Astrocyte (in vitro differentiated cells and primary cell): ENCODE measurements at places on chromosomes 6 and 20.

- no peak for DNase-seq
These were observed 155.6 kb downstream of the DTNBP1 start for GRCh38 chr6:15507221-15507620.

- no peak for DNase-seq
These were observed 73.5 kb downstream of the ADTRP start for GRCh38 chr6:11705069-11705468.

GRCh38 chr20:47359530-47360296 lies 3.2 kb upstream of the ZMYND8 start:
- DNase-seq, result no peak

- DNase-seq, result no peak
These were observed 61.9 kb upstream of the PKIB start for GRCh38 chr6:122548281-122548680.

DNA sequence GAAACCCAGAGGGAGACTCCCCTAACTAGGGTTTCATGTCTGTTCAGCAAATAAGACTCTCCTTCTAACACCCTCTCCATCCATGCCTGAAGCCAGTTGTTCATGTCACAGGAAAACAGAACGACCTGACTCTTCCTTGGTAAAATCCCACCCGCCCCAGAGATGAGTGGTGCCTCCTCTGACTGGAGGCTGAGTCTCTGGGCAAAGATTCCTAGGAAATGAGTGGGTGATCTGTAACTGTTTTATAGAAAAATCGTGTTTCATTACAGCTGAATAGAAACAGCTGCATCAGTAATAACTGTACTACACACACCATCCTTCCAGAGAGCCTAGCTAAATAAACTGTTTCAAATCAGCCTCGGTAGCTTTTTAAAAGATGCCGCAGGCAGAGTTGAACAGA lies 37.4 kb upstream of the MRPS10 start:
- no peak for DNase-seq

DNA sequence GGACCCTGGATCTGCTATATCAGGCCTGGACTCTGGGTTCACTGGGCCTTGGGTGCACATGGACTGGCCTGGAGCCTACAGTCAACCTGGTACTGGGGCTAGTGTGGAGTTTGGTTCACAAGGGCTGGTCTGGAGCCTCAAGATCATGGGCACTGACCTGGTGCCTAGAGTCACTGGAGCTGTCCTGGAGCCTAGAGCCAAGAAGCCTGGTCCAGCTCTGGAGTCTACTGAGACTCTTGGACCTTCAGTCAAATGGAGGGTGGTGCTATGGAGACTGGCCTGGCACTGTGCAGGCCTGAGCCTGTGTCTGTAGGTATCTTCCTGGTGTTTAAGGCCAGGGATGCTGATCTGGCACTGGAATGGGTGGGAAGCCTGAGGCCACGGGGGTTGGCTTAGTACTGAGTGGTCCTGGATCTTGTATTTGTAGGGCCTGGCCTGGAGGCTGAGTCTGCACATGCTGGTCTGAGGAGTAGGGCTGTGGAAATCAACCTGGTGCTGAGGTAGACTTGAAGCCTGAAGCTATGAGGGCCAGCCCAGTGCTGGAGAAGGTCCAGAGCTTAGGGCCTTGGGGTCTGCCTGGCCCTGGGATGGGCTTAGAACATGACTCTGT lies 16.5 kb upstream of the WFDC9 start:
- DNase-seq, result no peak
